IPS-NIHi11 (cell line): ENCODE measurements at places on chromosomes 5 and 9.

DNA sequence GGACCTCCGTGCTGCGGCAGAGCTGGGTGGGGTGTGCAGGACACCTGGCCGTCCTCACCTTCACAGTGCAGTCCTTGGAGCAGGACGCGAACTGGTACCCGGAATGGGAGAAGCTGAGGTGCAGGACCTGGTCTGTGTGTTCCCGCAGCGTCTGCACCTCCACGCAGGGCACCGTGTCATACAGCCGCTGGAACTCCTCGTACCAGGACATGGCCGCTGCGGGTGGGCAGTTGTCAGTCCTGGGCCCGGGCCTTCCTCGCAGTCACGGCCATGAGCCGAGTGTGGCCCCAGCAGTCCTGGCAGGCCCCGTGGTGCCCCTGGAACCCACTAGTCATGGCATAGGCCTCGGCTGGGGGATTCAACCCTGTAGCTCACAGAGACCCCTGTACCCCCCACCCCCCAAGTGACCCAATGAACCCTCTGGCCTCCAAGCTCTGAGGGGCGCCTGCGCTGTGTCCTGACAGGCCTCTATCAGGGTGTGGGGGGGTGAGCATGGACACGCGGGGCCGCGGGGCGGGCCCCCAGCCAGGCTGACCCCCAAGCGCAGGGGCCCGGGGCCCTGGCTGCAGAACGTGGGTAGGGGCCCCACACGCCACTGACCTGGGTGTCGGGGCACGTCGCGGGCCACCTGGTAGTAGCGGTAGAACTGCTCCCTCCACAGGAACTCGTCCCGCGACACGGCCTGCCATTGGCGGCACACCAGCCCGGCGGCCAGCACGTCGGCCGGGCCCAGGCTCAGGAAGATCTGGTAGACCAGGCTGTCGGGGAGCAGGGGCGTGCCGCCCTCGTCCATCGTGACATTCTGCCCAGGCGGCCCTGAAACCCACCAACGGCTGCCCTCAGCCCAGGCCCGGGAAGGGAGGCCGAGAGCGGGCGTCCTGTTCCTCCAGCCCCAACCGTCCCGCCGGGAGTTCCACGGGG lies 987 bp downstream of the FBXW5 start:
- peak; percentile 81 for DNase-seq

DNA sequence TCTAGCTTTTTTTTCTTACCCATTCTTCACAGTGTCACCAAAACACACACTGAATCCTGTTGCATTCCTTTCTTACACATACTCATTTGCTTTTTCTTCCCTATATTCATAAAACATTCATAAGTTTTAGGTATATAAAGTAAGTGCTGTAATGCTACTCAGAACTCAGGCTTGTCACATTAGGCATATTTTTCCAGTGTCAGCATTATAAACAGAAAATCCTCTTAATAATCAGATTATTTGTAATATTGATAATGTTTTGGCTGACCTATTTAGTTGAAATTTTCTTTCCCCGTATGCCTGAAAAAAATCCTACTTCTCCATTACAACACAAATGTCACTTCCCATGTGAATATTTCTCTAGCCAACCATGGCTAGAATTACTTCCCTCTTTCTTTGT lies 743.0 kb upstream of the NUDT12 start:
- no peak for DNase-seq

GRCh38 chr5:123514615-123515355 lies 2.8 kb downstream of the CSNK1G3 start:
- no peak for DNase-seq

DNA sequence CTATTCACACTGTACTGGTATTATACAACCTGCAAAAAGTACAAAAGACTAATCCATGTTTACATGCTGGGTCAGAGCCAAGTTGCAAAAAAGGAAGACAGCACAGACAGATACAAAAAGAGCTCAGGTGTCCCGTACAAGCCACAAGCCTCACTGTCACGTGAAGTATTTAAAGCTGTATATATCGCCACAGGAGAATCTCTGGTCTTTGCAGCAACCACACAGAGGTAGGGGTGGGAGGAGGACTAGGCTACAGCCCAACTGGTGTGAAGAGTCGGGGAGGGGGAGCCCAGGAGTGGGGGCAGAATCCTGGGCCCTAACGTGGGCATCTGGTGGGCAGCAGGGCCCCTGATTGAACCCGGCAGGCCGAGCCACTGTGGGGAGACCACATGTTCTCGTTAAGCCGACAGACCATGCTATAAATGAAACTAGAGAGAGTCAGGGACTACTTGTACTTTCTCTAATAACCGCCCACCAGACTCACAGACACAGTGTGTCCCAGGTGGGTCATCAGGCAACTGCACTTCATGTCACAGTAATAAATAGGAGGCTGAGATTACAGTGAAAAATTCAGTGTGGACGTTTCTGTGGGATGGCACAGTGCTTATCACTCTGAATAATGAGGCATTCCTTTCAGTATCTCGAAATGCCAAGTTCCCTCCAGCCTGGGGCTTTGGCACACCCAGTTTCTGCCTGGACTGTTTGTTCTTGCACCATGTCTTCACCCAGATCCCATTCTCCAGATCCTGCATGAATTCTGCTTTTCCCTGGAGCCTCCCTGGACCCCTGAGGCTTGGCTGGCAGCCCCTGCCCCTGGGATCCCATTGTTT lies 79.3 kb upstream of the SH3PXD2B start:
- no peak for DNase-seq

DNA sequence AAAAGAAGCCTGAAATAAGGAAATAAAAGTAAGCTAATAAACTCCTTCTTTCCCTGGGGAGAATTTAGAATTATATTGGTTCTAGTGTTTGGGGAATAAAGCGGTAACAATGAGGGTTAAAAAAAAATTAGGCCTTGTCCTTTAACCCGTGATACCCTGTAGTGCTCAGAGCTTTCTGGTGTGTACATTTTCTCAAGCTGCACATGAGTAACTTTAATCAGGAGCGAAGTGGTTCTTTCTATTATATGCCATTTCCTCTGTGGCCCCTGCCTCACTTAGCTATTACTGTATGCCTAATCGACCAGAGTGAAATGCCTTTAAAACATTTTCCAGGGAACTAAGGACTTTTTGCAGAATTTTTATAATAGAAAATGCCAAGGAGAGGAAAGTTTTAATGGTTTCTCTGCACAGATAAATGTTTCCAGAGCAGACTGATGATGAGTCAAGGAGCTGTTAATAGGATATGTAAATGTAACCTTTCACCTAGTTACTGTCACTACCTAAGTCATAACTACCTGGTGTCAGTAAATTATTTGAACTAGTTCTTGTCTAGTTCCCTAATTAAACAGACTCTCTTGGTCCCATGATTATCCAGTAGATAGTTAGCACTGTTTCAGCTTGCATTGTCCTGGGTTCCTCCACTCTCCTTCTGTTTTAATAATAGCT lies 7.6 kb downstream of the PAM start:
- no peak for DNase-seq
